ENCODE measurements at places on chromosomes 1 and 21.

- no peak for DNase-seq
Observed at GRCh38 chr1:101148980-101149379, 87.8 kb upstream of the S1PR1 start.

GRCh38 chr1:110055493-110056284 is 14.8 kb downstream of the ALX3 start:
- DNase-seq, result no peak

DNA sequence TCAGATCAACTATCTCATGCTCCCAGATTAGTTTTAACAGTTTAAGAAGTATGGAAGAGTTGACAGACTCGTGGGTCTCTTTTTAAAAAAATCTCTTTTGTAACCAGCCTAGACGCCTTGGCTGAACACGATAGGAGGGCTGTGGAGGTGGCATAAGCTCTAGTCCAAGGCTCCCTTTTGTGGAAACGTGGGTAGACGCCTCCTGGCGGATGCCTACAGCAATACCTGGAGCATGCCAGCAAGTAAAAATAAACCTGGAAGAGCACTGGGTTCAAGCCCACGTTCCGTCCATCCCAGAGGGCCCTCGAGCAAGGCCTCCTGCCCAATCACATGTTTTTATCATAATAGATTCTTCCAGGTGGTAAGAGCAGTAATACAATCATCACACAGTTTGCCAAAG is 87.9 kb downstream of the RGS7 start:
- no peak for DNase-seq

DNA sequence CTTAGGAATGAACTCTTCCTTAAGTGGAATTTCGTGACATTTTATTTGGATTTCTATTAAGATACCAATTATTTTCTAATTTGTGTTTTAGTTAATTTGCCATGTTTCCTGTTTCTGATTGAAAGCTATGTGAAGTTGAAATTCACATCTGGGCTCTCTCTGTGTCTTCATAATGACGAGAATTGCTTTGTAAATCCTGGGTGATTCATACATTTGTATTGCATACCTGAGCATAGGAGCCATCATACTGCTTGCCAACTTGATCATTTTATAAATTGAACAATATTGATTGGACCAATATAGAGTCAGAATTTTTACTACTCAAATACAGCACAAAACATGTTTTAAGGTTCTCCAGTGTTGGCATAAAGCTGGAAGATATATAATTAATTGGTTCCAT is 817.9 kb downstream of the BRINP3 start:
- no peak for DNase-seq

DNA sequence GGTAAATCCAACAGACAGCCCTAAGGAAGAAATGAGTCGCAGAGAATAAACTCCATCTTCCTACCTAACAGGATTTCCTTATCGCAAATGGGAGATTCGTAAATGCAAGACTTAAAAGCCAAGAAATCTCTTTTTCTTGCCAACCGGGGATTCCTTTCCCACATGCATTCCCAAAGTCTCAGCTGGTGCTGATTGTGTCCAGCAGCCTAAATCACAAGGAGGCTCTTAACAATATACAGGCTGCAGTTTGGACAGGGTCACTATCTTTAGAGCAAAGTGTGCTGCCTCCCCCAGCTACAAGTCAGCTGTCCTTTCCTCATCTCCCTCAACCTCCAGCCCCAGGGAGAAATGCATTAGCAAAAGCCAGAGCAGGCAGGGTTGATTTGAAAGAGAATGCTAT is 189.8 kb upstream of the PLXNA2 start:
- DNase-seq, result no peak

- DNase-seq, result no peak
Observed at GRCh38 chr1:2589431-2590232, 3.1 kb downstream of the PRXL2B start.

- DNase-seq, result no peak
Observed at GRCh38 chr1:32345289-32345827, 9.3 kb upstream of the MARCKSL1 start.

- no peak for DNase-seq
Observed at GRCh38 chr1:17865912-17866739, 111.0 kb downstream of the ACTL8 start.

- DNase-seq, result no peak
Observed at GRCh38 chr1:196193896-196194559, 414.2 kb downstream of the KCNT2 start.

GRCh38 chr1:228207851-228208821 is at the start of gene OBSCN:
TSS of gene OBSCN (plus strand) at chr1:228208044. CDS start at chr1:228211784, 3,740 bp downstream.
- DNase-seq, result no peak

DNA sequence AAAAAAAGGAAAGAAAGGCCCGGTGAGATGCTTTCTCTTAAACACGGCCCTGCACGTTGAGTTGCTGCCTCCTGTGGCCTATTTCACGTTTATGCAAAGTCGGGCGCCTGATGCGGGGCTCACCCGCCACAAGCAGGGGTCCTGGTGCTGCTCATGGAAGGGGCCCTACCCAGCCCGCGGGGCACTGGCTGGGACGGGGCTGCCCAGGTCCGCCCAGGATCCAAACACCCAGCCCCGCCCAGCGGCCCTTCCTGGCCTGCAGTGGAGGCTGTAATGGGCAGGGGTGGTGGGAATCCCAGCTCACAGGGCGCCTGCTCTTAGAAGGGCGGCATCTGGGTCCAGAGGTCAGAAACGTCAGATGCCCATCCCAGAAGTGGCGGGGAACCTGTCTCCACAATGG is 1.6 kb downstream of the COL6A2 start:
- no peak for DNase-seq

DNA sequence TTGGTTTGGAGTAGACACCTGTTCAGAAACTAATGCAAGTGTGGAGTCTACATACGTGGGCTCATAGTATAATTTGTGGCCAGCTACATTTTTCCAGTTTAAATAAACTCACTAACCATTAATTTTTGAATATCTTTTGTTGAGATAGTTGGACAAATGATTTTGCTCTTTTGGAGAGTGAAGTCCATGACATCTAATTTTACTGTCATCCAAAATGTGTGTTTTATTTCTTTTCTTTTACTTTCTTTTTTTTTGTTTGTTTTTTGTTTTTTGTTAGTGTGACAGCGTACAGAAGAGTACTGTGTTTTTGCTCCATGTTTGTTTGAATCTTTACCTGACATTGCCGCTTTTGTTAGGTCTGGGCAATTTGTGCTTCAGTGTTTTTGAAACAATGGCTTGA is 5.0 kb downstream of the RBM15 start:
- no peak for DNase-seq

DNA sequence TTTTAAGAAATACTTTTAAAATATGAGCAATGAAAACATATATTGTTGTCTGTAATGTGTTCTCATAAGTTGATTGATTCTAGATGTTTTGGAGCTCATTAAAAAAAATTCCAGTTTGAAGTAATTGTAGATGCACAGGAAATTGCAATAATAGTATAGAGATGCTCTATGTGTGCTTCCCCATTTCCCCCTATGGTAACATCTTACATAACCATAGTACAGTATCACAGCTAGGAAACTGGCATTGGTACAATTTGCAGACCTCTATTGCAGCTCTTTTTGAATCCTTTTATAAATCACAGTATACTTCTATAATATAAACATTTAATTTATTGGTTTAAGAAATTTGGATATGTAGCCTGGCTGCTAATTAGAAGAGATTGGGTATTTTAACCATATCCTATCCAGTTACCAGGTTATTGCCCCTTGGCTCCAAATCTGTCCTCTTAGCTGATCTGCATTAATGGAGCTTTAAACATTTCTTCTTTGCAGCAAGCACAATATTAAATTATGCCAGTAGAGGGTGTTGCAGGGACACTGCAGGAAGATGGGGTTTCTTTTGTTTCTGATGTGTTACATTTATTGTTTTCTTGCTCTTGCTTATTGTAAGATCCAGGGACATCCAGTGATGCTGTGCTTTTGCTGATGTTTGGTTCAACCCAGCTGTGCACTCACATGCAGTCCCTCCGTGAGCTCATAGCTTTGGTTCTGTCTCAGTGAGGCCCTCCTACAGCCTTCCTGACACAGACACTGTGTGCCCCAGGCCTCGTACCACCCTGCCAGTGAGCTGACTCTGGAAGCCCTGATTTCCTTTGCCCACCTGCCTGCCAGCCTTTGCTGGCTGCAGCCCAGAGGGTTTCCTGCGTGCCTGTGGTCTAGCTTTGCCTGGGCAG is 103.3 kb downstream of the RABGAP1L start:
- peak; percentile 43 for DNase-seq

DNA sequence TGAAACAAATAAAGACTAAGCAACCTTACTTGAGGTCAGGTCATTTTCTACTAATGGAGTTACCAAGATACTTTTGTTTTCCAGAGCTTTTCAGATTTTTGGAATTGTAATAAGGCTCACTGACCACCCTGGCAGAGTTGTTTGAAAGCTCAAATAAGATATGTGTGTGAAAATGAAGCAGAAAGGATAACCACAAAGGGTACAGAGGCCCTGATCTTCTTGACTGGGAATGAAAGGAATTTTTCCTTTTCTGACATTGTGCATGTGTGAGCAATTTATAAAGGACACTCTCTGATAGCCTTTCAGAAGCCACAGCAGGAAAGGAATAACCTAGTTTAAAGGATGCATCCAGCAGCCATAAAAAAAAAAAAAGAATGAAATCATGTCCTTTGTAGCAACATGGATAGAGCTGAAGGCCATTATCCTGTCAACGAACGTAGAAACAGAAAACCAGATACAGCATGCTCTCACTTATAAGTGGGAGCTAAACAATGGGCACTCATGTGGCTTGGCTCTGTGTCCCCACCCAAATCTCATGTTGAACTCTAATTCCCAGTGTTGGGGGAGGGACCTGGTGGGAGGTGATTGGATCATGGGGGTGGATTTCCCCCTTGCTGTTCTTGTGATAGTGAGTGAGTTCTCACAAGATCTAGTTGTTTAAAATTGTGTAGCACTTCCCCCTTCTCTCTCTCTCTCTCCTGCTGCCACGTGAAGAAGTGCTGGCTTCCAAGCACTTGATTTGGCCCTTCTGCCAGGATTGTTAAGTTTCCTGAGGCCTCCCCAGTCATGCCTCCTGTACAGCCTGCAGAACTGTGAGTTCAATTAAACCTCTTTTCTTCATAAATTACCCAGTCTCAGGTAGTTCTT is 3.1 kb upstream of the SRP9 start:
- no peak for DNase-seq

- DNase-seq, result no peak
Observed at GRCh38 chr1:189434461-189434860, 1043.2 kb downstream of the BRINP3 start.

DNA sequence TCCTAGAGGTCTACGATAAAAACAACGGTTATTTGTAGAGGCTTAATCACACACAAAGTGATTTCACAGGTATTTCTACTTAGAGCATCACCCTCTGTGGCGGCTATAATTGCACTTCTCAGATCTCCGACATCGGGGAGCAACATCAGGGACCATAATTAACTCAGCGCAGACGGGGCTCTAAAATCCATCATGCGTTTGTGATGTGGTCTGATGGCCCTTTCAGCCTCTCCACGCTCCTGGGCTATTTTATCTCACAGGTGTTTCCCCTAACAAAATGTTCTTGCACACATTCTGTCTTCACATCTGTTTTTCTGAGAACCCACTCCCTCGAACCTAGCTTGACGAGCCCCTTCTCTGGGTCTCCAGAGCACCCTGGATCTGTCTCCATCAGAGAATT is 146.3 kb upstream of the DUSP10 start:
- DNase-seq, result no peak

DNA sequence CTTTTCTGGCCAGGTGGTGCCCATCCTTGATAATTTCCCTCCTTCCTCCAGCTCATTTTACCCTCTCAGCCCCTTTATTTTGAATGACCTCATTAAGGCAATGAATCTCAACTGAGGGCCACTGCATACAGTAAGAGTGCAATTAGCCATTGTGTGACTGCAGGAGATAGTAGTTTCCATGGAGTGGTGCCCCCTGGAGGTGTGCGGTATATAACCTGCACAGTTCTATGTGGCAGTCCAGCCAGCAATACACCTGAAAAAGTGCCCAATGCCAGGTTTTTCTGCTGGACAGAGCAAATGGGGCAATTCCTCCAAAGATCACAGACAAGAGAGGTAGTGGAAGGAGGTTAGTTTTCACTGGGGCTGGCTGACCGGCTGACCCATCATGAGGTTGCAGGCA is 25.9 kb upstream of the LRRC38 start:
- no peak for DNase-seq

DNA sequence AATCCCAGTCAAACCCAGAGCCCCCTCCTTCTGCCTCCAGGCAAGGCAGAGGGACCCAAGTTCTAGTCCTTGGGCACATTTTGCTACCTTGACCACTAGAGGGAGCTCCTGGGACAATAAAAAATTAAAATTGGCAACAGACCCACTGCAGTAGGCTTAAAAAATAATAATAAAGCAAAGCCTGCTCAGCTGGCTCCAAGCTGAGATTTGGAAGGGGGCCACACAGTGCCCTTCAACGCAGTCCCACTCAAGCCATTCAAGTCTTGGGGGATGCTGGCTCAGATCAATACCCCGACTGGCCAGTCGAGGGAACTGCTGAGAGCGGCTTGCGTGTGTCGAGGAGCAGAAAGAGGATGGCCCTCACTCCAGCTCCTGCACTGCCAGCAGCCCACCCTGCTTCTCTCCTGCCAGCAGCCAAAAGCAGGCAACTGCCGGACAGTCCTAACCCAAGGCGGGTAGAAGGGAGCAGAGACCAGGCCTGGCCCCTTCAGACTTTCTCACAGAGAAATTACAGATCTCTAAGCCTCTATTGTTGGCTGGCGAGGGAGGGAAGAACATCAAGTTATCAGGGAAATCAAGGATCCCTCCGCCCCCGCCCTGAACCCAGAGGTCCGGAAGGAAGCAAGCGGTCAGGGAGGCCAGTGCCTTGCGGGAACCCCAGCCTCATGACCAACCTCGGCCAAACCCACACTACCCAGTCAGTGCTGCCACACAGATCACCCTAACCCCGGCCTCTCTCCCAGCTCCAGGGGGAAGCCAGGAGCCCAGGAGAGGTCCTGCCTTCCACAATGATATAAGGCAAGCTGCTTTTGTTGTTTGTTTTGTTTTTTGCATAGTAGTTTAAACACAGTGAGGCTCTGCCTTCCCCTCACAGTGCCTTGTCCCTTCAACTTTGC is 4.9 kb upstream of the ALDH4A1 start:
- no peak for DNase-seq

DNA sequence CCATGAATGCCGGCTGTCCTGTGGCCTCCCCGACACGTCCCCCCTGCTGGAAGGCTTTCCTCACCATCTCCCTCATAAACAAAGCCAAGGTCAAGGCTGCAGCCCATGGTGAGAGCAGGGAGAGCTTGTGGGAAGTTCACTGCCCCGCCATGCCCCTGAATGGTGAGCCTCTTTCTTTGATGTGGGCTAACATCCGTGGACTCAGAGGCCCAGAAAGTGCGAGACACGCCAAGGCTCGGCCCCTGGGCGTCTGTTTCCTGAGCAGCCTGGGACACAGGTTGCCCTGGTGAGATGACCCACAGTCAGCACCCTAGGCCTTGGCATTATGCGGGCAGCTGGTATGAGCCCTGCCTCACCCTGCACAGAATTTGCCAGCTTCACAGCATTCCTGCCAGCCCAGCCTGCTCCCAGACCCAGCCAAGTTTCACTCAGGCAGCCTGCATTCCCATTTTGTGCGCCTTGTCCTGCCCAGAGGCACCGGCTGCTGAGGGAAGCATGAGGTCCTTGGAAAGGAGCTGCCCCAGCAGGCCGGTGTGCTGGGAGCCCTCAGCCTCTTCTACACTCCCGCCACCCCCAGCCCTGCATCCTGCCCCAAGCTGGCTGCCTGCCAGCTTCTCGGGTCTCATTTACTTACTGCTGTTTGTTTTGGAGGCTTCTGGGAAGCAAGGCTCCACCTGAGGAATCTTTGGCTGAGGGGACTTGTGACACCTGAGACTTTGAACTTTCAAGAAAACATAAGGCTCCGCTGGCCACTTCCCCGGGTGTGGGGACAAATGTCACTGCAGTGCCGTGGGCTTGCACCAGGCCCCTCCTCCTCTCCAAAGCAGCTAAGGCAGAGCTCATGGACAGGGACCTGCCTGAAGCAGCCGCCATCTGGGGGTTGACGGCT is 31.9 kb downstream of the NEK2 start:
- DNase-seq, result no peak
